Skeletal muscle cell (primary cell): ENCODE measurements at places on chromosomes 16 and 17.

GRCh38 chr16:76278980-76279379, 1.8 kb downstream of the CNTNAP4 start:
- DNase-seq: no peak

DNA sequence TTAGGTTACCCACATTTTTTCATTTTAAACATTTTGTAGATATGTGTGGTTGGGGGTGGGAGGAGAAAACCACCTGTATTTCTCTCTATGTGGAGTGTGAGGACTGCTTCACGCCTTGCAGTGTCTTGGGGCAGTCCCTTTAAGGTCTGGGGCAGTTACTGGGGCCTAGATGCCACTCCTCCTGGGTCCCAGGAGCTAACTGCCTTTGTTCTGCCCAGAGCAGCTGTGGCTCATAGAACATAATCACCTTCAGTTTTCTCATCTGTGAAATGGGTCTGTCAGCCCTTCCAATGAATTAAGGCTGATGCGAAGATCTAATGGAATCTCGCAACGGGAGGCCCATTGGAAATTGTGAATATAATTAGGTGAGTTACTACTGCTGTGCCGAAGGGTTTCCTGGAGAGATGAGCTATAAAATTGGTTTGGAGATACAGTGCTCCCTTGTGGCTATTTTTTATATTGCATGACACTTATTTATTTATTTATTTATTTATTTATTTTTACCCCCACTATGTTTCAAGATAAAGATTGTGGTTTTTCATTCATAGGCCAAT, 22.9 kb downstream of the DHRS7C start:
- DNase-seq: no peak

- DNase-seq: peak; percentile 21
Observed at GRCh38 chr17:71237903-71238538, 882.8 kb upstream of the SOX9 start.

DNA sequence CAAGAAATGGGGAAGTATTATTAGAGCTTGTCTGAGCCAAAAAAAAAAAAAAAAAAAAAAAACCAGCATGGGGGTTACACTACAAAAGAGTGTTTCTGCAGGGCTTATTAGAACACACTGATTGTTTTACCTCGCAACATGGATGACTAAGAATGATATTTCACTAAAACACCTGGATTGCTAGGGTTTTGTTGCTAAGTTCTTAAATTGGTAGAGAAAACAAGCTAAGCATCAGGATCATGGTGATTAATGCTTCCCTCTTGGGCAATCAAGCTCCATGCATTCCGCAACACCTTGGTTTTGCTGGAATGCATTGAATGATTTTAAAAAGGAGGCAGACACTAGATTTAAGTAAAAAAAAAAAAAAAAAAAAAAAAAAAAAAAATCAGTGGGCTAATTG, 931.4 kb upstream of the CDH8 start:
- DNase-seq: no peak

- no peak for DNase-seq
Observed at GRCh38 chr17:2266865-2267228, 36.7 kb downstream of the SMG6 start.

- DNase-seq: no peak
Observed at GRCh38 chr17:76840884-76841775, 27.1 kb upstream of the MGAT5B start.

DNA sequence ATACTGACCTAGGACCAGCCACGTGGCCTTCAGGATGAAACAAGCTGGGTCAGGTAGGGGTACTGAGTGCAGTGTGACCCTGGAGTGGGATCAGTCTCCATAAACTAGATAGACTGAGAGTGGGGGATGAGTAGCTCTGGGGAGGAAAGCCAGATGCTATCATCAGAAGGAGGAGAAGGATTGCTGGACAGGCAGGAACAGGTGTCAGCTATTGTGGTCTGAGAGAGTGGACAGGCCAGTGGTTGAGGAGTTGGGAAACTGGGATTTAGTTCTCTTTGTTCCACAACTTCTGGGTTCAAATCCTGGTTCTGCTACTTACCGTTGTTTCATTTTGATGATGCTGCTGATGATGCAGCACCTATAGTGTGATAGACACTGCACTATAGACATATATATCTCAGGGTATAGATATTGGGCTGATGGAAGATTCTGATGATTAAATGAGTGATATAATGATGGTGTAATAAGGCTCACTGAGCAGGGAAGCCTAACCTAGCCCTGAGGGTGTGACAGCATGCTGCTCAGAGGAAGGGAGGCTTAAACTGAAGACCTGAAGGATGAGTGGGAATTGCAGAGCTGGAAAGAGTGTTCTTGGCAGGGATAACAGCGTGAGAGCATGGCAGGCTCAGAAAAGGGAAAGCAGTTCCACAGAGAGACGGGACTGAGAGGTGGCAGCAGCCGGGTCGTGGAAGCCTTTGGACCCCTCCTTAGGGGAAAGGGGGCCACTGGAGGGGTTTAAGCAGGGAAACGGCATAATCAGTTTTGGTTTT, 66.0 kb downstream of the SNX20 start:
- no peak for DNase-seq

DNA sequence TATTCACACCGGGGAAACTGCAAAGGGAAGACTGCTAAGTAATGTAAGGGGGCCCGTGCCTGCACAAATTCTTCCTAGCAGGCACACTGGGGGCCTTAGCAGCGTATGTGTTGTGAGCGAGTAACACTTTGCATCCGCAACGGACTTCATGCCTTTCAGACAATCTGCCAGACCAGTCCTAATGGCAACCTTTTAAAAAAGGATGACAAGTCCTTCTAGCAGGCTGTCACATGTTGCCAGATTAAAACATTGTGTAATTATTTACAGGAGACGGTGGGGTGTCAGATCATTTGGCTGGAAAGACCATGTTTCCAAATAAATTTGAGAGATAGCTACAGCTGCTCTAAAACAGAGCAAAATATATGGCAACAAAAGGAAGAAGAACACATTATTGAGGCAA, 46.1 kb downstream of the CPPED1 start:
- DNase-seq: no peak

DNA sequence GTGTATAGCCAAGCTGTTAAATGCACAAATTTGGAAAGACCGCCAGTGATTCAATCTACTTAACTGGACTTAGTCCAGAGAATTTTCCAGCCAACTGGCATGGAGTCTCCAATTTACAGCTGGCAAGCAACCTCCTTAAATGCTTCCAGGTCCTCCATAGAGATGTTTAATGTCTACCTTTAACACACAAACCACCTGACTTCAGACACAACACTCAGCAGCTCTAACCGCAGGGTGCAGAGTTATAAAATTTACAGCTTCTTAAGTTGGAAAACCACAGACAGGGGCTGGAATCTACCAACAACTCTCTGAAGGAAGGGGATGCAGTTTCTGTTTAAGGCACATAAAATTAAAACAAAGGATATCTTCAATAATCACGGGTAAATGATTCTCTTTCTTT, 106.9 kb downstream of the SYCE1L start:
- no peak for DNase-seq

- DNase-seq: no peak
Observed at GRCh38 chr17:58156839-58157803, 8.9 kb downstream of the OR4D1 start.

GRCh38 chr16:54402270-54402669, 115.7 kb upstream of the IRX3 start:
- no peak for DNase-seq

DNA sequence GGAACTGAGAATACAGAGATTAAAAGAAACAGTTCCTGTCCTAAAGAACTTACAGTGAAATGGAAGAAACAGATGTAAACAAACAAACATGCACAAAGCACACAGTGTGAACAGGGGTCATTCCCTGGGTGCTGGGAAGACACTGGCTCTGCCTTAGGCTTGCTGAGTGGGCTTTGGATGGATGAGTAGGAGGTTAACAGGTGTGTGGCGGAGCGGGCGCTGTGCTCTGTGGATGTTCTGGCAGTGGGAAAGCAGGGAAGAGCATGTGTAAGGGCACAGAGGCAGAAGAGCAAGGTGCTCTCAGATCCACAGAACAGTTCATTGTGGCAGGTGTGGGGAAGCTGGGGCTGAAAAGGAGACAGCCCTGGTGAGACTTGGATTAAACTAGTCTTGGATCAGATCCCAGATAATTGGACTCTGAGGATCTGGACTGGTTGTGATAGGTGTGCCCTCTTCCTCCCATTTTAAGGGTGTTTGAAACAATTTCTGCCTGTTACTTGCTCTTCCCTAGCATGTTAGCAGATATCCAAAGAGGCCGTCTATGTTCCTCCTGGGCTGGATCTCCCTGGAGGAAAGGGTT, 8.1 kb downstream of the HROB start:
- DNase-seq: no peak

- DNase-seq: no peak
Observed at GRCh38 chr17:17082878-17083277, 40.6 kb downstream of the MPRIP start.

DNA sequence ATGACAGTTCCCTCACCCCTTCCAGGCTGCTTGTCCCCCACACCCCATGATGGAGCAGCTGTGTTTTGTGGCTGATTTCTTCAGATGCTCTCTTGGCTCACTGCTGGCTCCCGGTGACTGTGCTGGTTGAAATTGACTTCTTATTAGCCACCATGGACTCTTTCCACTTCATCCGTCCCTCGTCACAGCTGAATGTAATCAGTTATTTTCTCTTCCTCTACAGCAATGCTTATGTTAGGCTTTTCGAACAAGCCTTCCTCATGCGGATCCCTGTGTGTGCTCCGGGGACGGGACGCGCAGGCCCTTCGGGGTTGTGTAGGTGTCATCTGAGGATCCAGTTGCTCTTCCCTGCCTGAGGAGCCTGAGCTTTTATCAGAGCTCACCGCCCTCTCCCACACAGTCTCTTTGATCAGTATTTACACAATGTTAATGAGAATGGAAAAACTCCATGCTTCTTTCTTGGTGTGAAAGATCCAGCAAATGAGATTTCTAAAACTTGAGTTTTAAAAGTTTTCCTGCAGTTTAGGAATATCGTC, 87.5 kb downstream of the RPTOR start:
- no peak for DNase-seq

- DNase-seq: no peak
Observed at GRCh38 chr16:84291226-84291625, 3.5 kb upstream of the WFDC1 start.

DNA sequence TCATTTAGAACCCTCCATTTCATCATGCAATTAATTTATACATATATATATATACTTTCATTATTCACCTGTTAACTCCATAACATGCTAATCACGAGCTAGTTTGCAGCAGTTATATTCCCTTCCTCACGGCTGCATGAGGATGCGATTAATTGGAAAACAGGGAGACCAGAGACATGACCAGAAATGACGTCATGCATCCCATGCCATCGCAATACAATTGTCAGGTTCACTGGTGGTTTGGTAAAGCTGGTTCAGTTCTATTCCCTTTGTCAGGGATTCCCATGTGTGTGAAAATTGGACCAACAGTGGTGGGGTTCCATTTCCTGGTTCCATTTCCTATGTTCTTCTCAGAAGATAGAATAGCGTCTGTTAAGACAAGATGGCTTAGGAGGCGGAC, 440.4 kb upstream of the ERCC4 start:
- no peak for DNase-seq

DNA sequence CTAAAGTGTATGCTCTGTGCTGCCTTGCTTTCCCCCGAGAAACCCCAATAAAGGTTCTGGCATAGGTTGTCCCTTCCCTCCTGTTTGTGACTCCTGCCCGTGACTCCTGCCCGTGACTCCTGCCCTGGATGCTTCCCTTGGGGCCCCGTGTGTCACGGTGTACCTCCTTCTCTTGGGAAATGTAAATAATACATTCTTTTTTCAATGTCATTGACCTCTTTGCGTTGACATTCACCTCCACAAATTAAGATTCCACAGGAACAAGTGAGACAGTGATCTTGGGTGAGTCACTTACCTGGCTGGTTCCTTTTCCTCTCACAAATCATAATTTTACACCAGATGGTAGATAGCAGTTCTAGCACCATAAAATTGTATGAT, 632 bp downstream of the CCL15 start:
- no peak for DNase-seq
